GM12892 (cell line): ENCODE measurements at places on chromosomes 3 and 15.

GRCh38 chr3:106281221-106281620 lies 412.4 kb upstream of the CBLB start:
- no peak for DNase-seq

DNA sequence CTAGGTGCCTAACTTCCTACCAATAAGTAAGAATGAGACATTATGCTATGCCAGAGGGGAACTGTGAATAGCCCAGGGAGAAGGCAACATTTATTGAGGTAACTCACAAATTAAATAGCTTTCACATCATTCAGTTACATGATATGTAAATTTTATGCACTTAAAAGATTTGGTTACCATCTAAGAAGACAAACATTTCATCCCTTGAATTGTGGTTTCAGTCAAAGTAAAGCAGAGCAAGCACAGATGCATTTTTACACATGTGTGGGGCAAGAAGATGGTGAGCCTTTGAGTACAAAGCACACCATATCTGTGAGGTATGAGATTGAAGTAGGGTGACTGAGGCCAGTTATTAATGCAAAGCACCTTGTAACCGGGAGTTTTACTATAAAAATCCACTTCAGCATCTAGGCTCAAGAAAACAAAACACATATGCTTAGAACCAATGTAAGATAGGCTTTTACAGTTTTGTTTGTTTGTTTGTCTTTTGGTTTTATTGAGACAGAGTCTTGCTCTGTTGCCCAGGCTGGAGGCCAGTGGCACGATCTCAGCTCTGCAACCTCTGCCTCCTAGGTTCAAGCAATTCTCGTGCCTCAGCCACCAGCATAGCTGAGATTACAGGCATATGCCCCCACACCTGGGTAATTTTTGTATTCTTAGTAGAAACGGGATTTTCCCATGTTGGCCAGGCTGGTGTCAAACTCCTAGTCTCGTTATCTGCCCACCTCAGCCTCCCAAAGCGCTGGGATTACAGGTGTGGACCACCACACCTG lies 3.5 kb downstream of the PLSCR2 start:
- DNase-seq: no peak

DNA sequence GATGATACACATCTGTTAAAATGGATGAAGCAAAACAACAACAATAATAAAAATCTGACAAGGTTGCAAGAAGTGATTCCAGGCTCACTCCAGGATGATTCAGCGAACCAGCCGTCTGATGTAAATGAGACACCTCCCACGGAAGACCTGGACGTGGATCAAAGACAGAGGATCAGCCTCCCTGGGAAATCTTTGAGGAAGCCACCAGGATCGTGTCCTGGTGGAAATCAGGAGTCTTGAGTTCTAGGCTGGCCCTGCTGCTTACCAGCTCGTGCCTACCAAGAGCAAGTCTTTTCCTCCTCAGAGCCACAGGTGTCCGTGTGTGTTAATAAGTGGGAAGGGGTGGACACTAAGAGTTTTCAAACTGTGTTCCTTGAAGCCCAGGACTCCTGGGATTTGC lies 15.3 kb upstream of the ADCY5 start:
- DNase-seq: no peak

DNA sequence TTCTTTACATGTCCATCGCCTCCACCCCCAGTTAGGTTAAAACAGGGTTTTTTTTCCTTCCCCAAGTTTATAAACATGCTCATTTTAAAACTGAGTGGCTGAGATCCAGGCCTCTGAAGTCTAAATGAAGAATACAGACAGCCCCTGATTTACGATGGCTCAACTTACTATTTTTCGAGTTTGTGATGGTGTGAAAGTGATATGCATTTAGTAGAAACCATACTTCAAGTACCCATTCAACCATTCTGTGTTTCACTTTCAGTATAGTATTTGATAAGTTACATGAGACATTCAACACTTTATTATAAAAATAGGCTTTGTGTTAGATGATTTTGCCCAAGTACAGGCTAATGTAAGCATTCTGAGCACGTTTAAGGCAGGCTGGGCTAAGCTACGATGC lies 30.5 kb upstream of the GNB5 start:
- no peak for DNase-seq

- peak; percentile 72 for DNase-seq
Observed at GRCh38 chr3:195850857-195851543, 39.3 kb upstream of the MUC4 start.

DNA sequence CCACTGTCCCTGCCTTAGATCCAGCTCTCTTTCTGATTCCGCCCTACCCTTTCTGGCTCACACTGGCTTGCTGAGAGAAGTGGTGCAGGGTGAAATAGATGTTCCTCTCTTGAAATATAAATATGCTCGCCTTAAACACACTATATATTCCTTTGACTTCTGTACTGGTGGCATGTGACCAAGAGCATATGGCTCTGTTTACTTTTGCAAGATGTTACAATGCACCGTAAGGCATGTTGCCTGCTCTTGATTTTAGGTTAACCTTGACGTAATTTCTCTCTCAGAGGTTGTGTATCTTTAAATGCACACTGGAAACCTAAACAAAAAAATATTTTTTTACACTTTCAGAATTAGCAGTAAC lies 749 bp downstream of the RSRC1 start:
- DNase-seq: no peak
